ENCODE measurements at places on chromosomes 7 and 10.

DNA sequence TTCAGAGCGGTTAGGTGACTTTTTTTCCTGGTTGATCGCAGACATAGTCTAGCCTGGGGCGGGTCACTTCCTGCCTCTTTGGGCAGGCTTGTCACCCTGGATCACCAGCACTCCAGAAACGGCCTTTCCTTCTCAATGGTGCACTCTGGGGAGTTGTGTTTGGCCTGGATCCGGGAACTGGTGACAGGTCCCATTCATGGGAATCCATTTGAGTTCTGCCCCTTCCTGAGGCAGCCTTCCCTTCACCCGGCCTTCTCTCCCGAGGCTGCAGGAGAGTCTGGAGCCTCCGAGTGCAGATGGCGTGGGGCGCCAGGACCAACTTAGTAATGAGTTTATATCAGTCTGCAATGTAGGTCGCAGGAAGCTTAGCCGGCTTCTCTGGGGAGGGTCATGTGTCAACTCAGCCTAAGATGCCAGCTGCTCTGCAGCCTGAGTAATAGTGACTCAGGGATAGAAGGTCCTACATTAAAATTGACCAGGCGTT, 54.2 kb downstream of the TACR2 start:
- DNase-seq = peak; percentile 86

GRCh38 chr10:36716291-36716690, 409.1 kb upstream of the ANKRD30A start:
- DNase-seq = no peak

GRCh38 chr10:119762805-119763798, 37.3 kb downstream of the INPP5F start:
- no peak for DNase-seq

DNA sequence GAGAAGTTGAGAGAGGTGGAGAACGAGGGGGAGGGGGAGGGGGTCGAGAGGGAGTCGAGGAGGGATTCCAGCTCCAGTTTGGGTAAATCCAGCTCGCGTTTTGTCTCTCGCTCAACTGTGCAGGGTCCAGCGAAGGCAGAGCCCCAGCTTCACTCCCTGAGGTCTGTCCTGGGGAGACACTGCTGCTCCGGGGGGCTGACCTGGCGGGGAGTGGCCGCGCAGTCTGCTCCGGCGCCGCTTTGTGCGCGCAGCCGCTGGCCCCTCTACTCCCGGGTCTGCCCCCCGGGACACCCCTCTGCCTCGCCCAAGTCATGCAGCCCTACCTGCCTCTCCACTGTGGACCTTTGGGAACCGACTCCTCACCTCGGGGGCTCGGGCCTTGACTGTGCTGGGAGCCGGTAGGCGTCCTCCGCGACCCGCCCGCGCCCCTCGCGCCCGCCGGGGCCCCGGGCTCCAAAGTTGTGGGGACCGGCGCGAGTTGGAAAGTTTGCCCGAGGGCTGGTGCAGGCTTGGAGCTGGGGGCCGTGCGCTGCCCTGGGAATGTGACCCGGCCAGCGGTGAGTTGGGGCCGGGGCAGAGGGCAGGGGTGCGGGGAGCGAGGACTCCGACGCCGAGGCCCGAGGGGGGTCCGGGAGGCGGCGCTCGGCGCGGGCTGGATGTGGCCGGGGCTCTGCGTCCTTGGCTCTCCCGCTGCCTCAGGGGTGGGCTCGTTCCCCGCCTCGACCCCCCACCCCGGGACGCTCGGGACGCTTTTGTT, at the start of gene TET1:
TET1 (plus strand) TSS at position 152 of the 757 bp plus-strand sequence. CDS start 12,002 bp downstream, outside the sequence.
- DNase-seq = peak; percentile 49

GRCh38 chr7:6221340-6222319, 50.8 kb downstream of the CYTH3 start:
- no peak for DNase-seq

DNA sequence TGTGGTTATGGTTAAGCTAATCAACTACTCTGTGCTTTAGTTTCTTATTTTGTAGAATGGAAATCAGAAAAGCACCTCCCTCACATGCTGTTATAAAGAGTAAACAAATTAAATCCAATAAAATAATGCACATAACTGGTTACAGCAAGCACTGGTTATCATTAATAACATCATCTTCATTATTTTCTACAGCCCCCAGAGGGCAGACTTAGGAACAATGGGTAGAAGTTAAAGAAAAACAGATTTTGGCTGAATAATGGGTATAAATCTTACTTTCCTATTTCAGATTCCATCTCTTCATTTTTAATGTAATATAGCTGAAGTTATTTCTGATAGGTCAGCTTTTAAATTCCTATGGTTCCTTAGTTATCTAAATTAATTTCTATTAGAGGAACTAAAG, 126.5 kb downstream of the DOCK4 start:
- no peak for DNase-seq

DNA sequence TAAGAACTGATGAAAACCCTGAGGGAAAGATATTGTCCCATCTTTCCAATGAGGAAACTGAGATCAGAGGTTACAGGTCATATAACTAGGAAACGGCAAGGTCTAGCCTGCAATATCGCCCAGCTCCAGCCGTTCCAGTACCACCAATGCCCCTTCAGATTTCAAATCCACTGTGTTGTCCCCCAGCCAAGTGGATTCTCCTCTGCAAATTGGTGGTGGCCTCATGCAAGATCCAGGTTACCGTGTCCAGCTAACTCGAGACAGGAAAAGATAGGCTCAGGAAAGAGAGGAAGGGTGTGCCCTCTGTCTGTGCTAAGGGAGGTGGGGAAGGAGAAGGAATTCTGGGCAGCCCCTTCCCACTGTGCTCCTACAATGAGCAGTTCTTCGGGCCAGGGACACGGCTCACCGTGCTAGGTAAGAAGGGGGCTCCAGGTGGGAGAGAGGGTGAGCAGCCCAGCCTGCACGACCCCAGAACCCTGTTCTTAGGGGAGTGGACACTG, 25.3 kb downstream of the PRSS2 start:
- DNase-seq = no peak

- peak; percentile 65 for DNase-seq
Observed at GRCh38 chr7:42156291-42156865, 80.6 kb downstream of the GLI3 start.

DNA sequence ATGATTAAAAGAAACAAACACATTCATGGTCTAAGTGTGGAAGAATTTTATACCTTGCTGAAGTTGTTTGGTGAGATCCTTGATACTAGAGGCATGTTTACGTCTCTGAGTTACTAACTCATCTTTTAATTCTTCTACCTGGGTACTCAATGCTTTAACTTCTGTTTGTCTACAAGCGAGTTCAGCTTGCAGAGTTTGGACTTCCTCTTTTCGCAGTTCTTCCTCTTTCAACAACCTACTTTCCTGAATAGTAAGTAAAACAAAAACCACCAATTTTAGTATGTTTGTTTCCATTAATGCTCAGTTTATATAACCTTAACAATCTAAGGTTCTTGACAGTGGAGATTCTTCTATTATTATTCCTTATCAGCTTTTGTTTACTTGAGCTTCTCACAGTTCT, 42.9 kb downstream of the CCDC186 start:
- no peak for DNase-seq

DNA sequence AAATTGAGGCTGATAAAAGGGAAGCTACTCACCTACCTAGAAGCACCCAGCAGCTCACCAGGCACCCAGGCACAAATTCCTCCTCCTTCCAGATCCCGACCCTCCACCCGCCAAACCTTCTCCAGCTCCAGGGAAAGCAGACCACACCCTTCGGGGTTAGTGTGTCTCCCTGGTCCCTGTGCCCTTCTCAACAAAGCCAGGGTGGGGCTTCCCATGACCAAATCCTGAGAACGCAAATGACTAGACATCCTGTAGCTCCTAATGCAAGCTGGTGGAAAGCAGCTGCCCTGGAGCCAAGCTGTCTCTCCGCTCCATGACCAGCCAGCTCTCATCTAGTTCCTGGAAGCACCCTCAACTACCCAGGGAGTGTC, 4.4 kb downstream of the TBX20 start:
- no peak for DNase-seq

GRCh38 chr10:83127942-83128575, 1011.2 kb upstream of the GHITM start:
- no peak for DNase-seq
